ENCODE measurements at places on chromosomes 7 and 10.

GRCh38 chr7:12315049-12315448, 88.6 kb downstream of the VWDE start:
- no peak for DNase-seq

DNA sequence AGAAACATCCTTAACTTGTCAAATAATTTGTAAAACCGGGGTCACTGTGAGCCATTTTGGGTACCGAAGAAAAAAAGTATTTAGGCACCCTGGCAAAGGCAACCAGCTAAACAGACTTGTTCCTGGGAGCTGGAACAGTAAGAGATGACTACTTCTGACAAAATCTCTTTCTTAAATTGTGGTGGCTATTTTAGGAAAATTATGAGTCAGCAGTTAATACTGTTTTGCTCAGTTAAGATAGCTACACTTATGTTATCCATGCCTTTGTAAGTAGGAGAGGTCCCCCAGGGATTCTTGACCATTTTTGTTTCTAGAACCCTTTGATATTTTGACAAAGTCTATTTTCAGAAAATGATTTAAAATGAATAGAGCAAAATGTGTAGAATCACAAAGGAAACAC, 68.7 kb downstream of the TAX1BP1 start:
- DNase-seq: no peak

DNA sequence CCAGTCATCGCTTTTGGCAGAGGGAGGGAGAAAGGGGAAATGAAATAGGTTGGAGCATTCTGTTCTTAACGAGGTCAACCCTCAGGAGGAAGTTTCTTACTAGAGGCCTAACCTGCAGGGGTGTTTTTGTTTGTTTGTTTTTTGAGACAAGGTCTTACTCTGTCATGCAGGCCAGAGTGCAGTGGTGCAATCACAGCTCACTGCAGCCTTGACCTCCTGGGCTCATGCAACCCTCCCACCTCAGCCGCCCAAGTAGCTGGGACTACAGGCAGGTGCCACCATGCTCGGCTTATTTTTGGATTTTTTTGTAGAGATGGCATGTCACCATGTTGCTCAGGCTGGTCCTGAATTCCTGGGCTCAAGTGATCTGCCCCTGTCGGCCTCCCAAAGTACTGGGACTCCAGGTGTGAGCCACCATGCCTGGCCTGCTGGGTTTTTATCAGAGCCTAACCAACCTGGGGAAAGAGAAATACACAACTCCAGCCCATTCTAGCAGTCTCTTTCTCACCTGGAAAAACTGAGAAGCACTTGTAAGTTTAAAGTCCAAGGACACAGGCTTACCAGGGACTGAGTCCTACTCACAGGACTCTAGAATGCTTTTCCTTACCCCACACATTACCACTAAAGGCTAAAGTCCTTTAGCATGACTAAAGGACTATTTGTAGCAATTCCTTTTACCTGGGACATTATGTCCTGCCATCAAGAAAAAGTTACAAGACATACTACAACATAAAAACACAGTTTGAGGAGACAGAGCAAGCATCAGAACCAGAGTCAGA, 101.0 kb upstream of the EGFR start:
- DNase-seq: no peak

DNA sequence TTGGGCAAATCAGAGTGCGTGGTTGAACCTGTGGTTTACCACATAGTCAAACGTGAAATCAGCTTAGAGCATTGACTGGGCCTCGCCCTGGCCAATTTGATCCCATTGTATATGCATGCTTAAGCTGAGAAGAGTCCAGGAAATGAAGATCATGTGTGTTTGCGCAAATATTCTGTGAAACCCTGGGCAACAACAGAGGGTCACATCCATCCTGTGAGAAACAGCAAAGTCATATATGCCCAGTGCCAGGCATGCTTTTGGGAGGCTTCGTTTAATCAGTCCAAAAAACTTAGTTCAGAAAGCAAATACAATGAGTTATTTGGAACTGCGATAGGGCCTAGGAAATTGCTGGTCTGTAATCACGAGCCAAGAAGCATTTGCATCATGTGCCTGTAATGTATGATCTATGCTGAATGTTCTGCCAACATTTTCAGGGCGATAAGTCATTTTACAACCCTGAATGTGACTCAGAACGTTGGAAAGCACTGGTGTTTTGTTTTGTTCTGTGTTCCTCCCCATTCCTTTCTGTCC, 412.1 kb upstream of the CELF2 start:
- no peak for DNase-seq

GRCh38 chr10:99682032-99682431, 22.7 kb downstream of the ENTPD7 start:
- DNase-seq: no peak

Measured in stimulated activated CD4-positive, alpha-beta T cell treated with anti-CD3 and anti-CD28 coated beads, TNF-alpha, amount 100 ng/mL, for 24 hours (primary cell).